ENCODE measurements at places on chromosomes 1 and 21.

- no peak for DNase-seq
Observed at GRCh38 chr1:94081566-94082344, 39.2 kb downstream of the ABCA4 start.

- DNase-seq: no peak
Observed at GRCh38 chr21:33767236-33767635, 124.9 kb downstream of the ITSN1 start.

GRCh38 chr1:17137441-17137840, 18.2 kb upstream of the PADI2 start:
- no peak for DNase-seq

- no peak for DNase-seq
Observed at GRCh38 chr1:153384958-153385580, 5.8 kb downstream of the S100A8 start.

DNA sequence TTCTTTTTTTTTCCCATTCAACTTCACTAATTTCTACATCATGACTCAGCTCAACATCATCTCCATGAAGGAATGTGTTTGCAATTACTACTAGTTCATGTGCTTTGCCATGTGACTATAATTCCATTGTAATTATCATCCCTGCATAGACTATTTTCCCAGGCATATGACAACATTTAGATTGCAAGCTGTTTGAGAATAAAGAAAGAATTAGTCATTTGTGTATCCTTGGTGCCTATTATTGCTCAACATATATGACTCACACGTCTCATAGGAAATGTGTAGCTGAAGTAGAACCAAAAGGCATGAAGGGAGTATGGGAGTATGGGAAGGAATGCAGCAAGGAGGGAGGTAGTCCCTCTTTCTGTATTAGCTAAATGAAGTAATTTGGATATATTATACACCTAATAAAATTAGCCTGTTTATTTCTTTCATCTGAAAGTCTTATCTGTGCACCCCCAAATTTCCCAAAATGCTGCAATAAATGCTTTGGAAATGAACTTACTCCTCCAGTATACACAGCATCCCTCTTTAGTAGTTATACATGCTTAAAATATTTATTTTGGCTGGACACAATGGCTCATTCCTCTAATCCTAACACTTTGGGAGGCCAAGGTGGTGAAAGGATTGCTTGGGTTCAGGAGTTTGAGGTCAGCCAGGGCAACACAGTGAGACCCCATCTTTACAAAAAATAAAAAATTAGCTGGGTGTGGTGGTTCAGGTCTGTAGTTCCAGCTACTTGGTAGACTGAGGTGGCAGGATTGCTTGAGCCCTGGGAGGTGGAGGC, 316.9 kb upstream of the ADGRL4 start:
- DNase-seq: no peak

DNA sequence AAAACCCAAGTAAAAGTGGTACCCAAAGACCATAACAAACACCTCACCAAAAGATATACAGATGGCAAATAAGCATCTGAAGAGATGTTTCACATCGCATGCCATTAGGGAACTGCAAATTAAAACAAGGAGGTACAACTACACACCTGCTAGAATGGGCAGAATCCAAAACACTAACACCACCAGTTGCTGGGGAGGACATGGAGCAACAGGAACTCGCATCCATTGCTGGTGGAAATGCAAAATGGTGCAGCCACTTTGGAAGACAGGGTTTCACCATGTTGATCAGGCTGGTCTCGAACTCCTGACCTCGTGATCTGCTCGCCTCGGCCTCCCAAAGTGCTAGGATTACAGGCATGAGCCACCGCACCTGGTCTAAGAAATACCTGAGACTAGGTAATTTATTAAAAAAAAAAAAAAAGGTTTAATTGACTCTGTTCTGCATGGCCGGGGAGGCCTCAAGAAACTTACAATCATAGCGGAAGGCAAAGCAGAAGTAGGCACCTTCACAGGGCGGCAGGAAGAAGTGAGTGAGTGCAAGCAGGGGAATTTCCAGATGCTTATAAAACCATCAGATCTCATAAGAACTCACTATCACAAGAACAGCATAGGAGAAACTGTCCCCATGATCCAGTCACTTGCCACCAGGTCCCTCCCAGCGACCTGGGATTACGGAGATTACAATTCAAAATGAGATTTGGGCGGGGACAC, 30.2 kb upstream of the PRSS38 start:
- no peak for DNase-seq
